ENCODE measurements at places on chromosomes 6 and 20.

DNA sequence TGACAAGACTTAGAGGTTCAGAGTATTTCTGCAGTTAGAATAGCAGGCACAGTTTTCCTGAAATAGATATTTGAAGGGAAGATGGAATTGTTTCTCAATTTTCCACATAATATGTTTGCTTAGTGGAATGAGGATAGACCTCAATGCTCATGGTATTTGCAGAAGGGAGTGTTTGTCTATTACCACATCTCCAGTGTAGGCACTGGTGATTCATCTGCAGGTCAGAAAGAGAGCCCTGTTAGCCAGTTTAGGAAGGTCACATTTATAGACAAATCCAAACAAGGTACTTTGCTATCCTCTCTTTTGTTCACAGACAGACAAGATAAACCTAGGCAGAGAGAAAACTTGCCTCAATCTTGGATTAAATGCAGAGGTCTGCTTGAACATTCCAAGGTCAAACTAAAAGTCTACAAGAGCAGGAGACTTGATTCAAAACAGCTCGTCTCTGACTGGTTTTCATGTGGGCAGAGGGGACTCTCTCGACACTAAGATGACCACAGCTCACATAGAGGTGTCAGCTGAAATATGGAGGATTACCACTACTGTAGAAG lies 22.8 kb downstream of the ISM1 start:
- no peak for DNase-seq

DNA sequence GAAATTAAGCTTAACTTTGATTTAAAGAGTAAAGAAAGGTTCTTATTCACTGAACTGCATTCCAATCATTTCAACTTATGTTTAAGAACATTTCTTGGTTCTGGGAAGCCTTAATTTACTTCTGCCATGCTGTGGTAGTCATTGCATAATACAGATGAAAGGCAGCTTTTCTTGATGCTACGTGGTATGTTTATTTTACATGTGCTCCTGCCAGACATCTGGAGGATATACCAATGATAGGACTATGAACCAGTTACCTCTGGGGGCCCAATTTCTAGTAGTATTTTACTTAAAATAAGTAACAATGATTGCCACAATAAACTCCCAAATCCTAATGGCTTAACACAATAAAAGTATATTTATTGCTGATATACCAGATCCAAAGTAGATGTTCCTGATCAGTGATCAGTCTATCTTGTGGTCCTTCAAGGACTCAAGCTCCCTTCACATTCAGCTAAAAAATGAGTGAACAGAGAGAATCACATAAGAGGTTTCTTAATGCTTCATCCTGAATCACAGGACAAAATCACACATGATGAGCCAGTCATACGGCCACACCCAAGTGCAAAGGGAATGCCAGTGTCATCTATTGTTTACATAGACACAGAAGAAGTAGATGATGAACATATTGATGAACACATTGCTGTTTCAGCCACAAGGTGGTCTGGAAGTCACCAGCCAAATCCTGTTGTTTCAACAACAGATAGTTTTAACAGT lies 56.5 kb upstream of the CCN2 start:
- DNase-seq: no peak

- DNase-seq: no peak
These were observed 155.5 kb upstream of the MLN start for GRCh38 chr6:33959329-33959651.

- no peak for DNase-seq
These were observed 746.0 kb upstream of the DEFB115 start for GRCh38 chr20:30511322-30512030.

DNA sequence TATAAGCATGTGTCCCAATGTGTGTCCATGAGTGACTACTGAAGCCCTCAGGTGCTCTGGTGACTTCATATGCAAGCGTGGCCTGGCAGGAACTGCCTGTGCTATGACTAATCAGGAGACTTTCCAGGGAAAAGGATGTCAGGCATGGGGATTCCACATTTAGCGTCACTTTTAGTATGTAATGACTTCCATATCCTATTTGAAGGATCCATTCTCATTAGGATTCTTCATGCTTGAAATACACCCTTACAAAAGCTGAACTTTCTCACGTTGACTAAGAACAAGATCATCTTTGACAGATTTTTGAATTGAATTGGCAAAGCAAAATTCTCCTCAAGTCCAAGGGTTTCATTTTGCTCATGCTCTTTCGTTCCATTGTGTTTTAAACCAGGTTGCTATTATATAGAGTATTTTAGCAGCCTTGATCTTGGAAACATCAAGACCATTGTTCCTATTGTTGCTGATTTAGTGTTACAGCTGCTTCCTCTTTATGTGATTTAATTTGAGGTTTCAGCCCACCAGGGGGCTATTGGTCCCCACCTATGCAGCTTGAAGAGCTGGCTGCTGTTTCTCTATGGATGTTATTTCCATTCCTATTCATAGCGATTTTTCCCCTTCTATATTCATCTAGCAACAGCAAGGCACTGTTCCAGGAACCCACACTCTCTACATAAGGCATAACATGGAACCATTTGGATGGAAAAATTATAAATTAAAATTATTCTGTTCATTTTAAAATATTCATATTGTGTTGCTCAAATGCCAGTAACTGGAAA lies 418.6 kb downstream of the CDKAL1 start:
- peak; percentile 31 for DNase-seq

GRCh38 chr6:121522771-121523386 lies 87.4 kb downstream of the GJA1 start:
- DNase-seq: no peak

- no peak for DNase-seq
These were observed 2.8 kb upstream of the TOMM6 start for GRCh38 chr6:41784581-41785171.

- DNase-seq: no peak
These were observed 48.9 kb downstream of the DUSP22 start for GRCh38 chr6:340991-341827.

DNA sequence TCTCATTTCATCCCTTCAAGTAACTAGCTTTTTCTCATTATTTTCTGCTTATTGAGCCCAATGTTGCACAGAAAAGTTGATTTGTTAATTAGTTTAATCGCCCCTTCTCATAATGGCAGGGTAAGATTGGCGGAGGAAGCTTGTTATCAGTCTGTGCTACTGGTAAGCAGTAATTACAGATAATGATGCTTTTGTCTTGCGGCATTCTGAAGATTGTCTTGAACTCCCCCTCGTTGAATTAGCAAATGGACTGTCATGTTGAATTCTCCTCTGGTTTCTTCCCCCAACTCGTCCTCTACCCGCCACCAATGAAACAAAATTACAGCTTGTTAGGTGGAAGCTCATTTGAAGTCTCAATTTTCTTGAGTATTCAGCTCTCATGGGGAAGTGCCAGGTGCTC lies 39.4 kb downstream of the PRDM13 start:
- no peak for DNase-seq

- DNase-seq: no peak
These were observed 71.7 kb downstream of the GRM4 start for GRCh38 chr6:34074064-34074742.

DNA sequence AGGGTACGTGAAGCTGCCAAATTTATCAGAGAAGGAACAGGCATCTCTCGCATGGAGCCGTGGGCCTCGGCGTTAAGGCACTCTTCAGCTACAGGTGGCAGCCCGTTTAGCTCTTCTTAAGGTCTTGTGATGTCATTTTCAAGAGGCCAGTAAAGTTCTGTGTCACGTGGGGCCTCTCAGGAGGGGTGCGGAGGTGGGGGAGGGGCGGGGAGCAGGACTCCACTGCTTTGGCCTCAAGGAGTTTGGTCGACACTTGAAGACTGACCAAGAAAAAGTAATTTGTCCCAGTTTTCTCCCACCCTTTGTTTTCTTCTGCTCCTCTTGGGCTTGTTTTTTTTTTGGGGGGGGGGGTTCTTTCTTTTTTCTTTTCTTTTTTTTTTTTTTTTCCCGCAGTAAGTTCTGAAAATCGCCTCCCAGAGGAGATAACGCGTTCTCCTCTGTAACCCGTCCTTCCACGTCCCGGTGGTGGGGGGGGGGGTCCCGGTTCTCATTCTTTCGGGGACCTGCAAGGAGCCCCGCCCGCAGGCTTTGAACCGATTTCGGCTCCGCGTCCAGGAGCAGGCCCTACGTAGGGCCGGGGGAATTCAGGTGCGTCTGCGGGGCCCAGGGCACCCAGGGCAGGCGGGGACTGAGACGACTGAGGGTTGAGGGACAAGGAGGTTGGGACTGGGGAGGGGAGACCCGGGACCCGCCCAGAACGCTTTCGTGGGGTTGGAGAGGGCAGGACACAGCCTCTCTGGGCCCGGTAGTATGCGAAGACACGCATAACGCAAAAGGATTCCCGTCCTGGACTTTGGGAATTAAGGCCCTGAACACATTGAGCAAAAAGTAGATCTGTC lies 26.0 kb downstream of the GPX6 start:
- DNase-seq: no peak

GRCh38 chr6:232982-233640 lies 59.2 kb upstream of the DUSP22 start:
- DNase-seq: no peak

DNA sequence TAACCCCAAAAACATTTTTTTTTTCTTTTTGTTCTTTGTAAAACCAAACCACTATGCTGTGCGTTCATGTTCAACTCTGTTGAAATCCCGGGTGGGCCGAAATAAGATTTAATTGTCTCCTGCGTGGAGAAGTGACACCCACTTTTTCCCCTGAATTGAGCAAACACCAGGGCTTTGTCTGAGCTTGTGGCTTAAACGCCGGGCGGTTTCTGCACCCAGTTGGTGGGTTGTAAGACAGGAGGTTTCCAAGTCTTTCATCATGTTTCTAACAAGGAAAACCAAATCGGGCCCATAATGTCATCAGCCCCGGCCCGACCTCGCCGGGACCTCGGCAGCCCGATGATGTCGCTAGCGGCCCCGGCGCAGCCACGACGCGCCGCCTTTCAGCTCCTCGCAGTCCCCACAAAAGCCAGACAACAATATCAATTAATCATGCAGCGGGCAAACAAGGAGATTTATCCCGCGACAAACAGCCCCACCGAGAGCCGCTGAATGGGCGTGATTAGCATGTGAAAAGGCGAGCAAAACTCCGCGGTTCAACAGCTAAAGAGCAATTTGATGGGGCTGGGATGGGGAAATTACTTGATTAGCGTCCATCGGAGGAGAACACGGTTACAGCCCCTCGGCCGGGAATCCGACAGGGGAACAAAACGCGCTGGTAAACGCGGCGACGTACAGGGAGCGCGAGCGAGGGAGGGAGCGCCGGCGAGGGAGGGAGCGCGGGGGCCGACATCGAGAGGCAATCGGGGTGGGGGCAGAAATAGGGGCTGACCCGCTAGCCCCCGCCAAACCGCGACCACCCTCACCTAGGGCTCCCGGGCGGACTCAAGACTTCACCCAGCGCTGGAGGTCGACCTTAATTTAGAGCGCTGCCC lies 5.3 kb downstream of the LINC00237 start:
- peak; percentile 85 for DNase-seq

DNA sequence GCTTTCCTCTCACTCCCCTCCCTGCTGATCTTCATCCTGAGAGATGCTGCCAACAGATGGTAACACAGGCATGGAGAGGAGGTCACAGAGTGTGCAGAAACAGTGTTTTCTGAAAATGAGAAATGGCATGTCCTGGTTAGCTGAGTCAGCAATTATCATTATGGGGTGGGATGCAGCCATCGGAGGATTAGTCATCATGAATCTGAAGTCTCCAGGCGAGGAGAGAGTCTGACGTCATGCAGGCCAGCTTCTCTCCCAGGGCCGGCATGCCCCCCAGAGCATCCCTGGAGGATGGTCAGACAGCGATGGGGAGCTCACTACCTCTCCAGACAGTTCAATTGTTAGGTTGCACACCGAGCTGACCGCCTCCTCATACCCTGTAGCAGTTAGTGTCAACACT lies 4.7 kb upstream of the GTSF1L start:
- DNase-seq: no peak

DNA sequence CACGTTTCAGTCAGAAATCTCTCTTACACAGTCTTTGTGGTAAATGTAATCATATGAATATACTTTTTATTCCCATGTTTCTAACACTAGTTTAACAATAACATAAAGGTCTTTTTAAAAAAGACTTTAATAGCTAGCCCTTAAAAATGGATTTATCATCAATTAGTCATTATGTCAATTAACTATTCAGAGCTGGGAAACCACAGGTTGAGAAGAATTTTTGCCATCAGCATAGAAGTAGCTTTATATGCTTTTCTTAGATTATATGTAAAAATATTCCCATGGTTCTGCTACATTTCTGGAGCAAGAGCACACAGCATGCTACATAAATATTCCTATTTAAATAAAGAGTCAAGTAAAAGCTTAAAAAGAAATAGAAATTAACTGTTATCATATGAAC lies 35.5 kb downstream of the ASCC3 start:
- no peak for DNase-seq

DNA sequence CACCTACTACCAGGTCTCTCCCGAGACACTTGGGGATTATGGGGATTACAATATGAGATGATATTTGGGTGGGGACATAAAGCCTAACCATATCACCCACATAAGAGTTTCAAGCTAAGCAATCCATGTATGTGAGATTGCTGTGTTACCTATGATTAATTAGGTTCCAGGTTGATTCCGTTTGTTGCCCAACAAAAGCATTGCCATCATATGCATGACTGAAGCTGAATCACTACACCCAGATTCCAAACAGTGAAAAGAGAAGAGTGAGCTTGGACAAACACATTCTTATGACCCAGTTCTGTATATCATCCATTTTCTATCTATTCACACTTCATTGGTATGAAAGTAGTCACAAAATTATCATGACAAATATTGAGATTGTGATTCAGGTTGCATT lies 952.5 kb upstream of the MAN1A1 start:
- DNase-seq: no peak

- DNase-seq: no peak
These were observed 19.9 kb downstream of the SLC2A4RG start for GRCh38 chr20:63759377-63759901.
